CD4-positive, alpha-beta memory T cell (primary cell): ENCODE measurements at places on chromosomes 5 and 9. TPM values are rescaled to one million over a fixed set of nuclear protein-coding genes. Genes with fewer than 3 reads are reported as not detected.

GRCh38 chr9:114096041-114096511, 3.0 kb downstream of the KIF12 start:
- DNase-seq, result no peak

GRCh38 chr9:71901695-71902597, 9.0 kb downstream of the ABHD17B start:
- no peak for DNase-seq

DNA sequence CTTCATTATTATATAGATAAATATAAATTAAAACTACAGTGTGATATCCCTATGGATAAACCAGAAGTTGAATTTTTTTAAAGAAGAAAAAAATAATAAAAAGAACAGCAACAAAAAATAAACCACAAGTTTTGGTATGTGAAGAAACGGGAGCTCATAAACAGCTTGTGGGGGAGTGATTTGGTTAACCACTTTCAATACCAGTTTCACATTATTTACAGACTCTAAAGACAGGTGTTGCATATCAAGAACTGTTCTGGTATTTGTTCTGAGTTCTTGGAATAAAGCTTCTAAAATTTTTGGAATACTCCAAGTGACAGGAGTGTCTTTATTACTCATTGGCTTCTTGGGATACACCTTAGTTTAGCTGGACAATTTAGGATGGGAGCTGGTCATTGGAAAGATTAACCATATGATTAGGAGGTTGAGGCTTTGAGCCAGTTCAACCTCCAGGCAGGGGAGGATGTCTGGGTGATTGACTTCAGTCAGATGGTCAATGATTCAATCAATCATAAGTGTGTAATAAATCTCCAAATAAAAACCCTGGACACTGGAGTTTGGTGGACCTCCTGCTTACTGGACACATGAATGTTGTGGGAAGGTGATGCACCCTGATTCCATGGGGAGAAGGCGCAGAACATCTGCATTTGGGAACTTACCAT, 2223.1 kb upstream of the C9orf72 start:
- DNase-seq, result no peak

DNA sequence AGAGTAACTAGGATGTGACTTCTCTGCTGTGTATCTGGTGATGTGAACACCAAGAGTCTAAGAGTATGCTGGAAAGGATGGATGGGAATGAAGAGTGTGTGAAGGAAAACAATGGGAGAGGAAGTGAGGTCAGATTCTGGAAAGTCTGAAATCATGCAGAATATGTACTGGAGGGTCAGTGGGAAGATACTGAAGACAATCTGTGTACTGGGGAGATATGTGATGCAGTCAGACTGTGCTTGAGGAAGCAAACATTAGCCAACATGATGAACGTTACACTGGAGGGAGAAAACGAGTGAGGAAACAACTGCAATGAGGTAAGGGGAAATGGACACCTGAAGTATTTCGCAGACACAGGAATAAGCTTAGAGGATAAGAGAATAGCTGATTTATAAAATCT, 105.7 kb downstream of the NR3C1 start:
- no peak for DNase-seq

DNA sequence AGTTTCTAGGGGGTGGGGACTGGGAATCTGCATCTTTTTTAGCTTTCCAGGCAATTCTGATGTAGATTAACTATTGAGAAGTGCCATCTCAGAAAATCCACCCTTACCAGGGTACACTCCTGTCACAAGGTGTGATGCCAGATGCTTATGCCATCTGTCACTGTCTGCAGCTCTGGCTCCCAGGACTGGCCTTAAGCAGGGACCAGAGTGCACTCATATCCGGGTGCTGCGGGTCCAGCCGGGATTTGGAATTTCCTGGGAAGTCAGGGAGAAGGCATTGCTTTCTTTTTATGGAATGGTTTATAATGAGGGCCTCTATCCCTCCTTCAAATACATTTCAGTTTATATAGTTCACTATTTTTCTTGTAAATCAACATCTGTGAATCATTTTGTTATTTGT, 92.6 kb downstream of the TMEM174 start:
- no peak for DNase-seq

DNA sequence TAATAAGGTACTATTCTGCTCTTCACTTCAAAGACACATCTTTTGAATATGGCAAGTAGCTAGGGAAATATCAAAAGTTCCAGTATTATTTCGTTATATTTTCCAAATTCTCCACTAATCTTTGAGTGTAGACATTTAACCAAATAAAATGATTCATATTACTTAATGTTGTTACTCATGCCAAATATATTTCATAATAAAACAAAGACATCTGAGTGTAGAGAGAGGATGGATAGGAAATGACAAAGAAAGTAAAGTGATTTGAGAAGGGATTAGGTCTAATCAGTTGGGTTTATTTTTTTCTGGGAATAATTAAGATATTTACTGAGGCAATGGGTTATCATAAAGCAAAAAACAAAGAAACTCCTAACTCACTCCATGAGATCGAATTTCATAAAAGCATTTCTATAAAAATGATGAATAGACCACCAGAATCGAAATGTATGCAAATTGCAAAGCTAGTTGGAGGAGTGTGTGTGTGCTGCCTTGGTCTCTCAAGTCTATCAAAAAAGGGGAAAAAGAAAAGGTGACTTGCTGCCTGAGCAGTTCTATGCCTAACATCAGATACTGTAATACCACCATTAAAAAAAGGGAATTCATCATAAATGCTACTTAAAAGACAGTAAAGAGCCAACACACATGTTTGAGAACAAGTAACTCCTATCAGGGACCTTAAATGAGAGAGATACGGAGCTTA, 255.5 kb downstream of the PDE4D start:
- no peak for DNase-seq

LCN1 gene
- not detected for total RNA-seq

RGS7BP gene
- total RNA-seq, result not detected

OR2K2 gene
- not detected for total RNA-seq

ATOSB gene
- total RNA-seq, result 8.6 TPM
